ENCODE measurements at places on chromosomes 3 and 15. TPM values are rescaled to one million over a fixed set of nuclear protein-coding genes. Genes with fewer than 3 reads are reported as not detected.
A peak's percentile ranks its signal among the peaks of the same experiment; 100 is the strongest.

Gene RARRES1
- total RNA-seq, result not detected

Gene MGA
- 28.3 TPM for total RNA-seq

Gene COL6A5
- total RNA-seq, result not detected

Gene LEO1
- total RNA-seq, result 23.8 TPM

Gene NLGN1
- total RNA-seq, result not detected

Gene LMAN1L
- not detected for total RNA-seq

Gene SYNM
- total RNA-seq, result 1.3 TPM

Gene RARB
- not detected for total RNA-seq

Gene GOLGA8J
- not detected for total RNA-seq

Gene SPSB4
- total RNA-seq, result not detected

Gene ARPIN
- total RNA-seq, result not detected

Gene GPR15
- 0.25 TPM for total RNA-seq

GRCh38 chr3:196159952-196160804 lies 51.0 kb downstream of the ZDHHC19 start:
- H3K4me1 ChIP-seq, result peaks cover 11% of the 10 kb centered on the region
- no peak overlapping the region for H3K4me3 ChIP-seq
- H3K36me3 ChIP-seq, result no peaks in the 10 kb centered on the region

DNA sequence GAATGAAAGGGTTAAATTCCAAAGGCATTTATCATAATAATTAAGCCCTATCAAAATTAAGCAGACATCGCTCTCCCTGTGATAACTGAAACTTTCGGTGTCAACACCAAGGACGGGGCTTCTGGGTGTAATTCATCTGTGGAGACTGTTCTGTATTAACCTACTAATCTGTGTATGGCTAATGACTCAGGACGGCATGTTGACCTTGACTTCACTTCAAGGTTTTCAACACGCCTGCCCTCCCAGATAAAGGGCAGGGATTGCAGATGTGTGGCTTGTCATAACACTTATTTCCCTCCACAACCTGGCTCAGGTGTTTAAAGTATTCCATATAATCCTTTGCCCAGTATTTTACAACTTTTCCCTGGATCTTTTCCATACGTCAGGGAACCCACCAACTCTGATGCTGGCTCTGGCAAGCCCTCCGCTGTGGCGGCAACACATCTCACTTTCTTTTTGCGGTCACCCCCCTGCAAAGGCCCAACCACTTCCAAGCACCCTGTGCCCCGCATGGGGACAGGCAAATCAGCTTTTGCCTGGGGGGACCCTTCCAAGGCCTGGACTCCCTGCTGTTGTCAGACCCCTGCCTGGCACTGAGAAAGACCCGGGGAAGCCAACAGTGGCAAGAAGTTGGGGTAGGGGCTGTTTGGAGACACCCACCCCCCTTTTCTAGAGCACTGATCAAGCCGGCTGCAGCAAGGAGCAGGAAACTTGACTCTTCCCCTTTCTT lies 93.2 kb upstream of the MEF2A start:
- H3K4me1 ChIP-seq, result peaks cover 16% of the 10 kb centered on the region
- no peaks in the 10 kb centered on the region for H3K36me3 ChIP-seq
- H3K27me3 ChIP-seq, result no peaks in the 10 kb centered on the region
- H3K4me3 ChIP-seq, result no peak overlapping the region

GRCh38 chr3:36372534-36372935 lies 7.8 kb upstream of the STAC start:
- no peak overlapping the region for H3K4me3 ChIP-seq
- no peaks in the 10 kb centered on the region for H3K4me1 ChIP-seq
- H3K36me3 ChIP-seq, result no peaks in the 10 kb centered on the region
- H3K27ac ChIP-seq, result no peak overlapping the region
- no peak for DNase-seq

GRCh38 chr3:111861391-111861790 lies 2.3 kb downstream of the PHLDB2 start:
- H3K27ac ChIP-seq, result no peak overlapping the region
- no peaks in the 10 kb centered on the region for H3K36me3 ChIP-seq
- DNase-seq, result no peak

DNA sequence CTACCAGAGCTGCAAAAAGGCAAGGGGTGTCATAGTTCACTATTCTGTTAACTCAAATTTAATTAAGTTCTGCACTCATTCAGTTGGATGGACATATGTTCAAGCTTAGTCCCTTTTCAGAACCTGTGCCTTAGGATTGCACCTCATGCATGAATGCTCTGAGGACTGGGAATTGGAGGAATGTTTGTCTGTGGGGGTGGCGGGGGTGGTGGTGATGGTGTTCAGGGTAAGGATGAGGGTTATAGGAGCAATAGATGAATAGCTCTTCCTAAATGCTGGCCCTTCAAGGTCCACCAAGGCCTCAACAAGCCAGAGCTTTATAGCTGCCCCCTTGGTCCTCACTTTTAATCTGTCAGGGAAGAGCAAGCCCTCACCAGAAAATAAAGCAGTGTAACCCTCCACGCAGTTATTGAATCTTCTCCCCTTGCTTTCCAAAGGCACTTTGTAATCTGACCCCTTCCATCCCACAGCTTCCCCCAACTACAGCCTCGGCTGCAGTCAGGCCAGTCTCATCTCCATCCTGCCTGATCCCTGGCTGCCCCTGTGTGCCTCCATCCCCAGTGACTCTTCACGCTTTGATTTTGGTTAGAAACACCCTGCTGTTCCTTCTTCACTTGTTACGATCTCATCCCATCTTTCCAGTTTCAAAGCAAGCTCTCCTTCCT lies 221.6 kb upstream of the LMCD1 start:
- no peak for DNase-seq
- no peak overlapping the region for H3K27ac ChIP-seq
- peaks cover 2% of the 10 kb centered on the region for H3K27me3 ChIP-seq
- no peaks in the 10 kb centered on the region for H3K36me3 ChIP-seq
- no peaks in the 10 kb centered on the region for H3K4me1 ChIP-seq

GRCh38 chr3:58369876-58370275 lies 37.2 kb downstream of the PXK start:
- H3K27me3 ChIP-seq, result no peaks in the 10 kb centered on the region
- H3K4me3 ChIP-seq, result no peak overlapping the region
- no peak overlapping the region for H3K27ac ChIP-seq
- H3K4me1 ChIP-seq, result peaks cover 11% of the 10 kb centered on the region

- no peak overlapping the region for H3K27ac ChIP-seq
- DNase-seq, result no peak
- no peak overlapping the region for H3K4me3 ChIP-seq
- no peaks in the 10 kb centered on the region for H3K36me3 ChIP-seq
Observed at GRCh38 chr3:193446965-193447602, 68.5 kb upstream of the ATP13A5 start.

GRCh38 chr3:62184559-62184958 lies 188.8 kb downstream of the FEZF2 start:
- H3K4me1 ChIP-seq, result peaks cover 3% of the 10 kb centered on the region
- no peaks in the 10 kb centered on the region for H3K27me3 ChIP-seq
- H3K4me3 ChIP-seq, result no peak overlapping the region
- no peaks in the 10 kb centered on the region for H3K36me3 ChIP-seq
- no peak overlapping the region for H3K27ac ChIP-seq

DNA sequence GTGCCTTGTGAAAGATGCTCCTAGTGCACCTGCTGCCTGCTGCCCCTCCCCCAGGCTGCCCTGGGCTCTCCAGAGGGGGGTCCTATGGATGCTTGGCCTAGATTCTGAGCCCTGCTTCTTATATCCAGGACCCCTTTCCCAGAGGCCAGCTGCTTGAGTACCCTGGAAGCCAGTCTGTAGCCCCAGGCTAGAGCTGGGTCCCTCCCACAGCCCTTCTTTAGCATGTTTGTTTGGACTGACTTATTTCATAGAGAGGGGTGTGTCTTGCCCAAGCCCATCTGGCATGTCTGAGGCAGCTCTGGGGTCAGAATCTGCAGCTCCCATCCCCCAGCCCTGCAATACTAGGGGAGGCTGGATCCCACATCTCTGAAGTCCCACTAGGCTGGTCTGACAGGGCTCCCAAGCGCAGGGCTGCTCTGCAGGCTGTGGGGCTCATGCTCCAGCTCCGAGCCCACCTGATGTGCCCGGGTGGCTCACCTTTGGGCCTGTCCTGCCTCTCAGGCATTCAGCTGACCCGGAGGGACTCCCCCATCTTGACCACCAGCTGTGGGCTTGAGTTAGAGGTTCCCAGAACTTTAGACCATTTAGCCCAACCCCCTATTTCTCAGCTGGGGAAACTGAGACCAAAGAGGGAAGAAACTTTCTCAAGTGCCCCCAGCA lies 3.1 kb downstream of the CHRNB4 start:
- H3K4me1 ChIP-seq, result peaks cover 8% of the 10 kb centered on the region
- no peaks in the 10 kb centered on the region for H3K36me3 ChIP-seq
- no peak overlapping the region for H3K4me3 ChIP-seq

- no peaks in the 10 kb centered on the region for H3K4me1 ChIP-seq
- no peak for DNase-seq
- H3K27ac ChIP-seq, result no peak overlapping the region
- H3K27me3 ChIP-seq, result peaks cover 3% of the 10 kb centered on the region
- no peak overlapping the region for H3K4me3 ChIP-seq
Observed at GRCh38 chr3:68787106-68787626, 145.2 kb downstream of the TAFA4 start.

DNA sequence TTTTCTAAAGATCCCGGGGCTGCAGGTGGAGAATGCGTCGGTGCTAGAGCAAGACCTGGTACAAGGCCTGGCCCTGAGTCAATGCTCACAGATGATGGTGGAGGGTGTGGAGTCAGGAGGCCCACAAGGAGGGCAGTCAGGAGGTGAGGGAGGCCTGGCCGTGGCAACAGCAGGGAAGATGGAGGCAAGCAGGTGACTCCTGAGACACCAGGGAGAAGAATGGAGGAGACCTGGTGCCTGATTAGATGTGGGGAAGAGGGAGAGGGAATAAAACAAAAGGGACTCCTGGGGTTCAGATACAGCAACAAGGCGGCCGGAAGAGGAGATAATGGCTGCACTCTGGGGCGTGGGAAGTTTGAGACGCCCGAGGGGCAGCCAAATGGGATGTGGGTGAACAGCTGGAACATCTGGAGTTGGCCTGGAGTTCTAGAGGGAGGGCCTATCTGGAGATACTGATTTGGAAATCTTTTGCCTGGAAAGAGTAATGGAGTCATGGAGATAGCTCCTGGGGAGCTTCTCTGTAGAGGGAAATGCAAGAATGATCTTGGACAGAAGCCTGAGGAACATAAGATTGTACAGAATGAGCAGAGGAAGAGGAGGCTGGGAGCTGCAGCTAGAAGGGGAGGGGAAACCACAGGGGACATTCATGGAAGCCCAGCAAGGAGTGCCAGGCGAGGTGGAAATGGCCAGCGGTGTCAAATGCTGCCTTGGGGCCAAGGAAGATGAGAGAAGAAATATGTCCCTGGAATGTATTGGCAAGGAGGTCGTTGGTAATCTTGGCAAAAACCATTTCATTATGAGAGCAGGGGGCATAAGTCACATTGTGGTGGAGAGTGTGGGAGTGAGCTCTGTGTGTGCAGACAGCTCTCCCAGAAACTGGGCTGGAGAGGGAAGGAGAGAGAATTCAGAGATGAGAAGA lies 67.5 kb upstream of the CORO2B start:
- no peak overlapping the region for H3K4me3 ChIP-seq
- peaks cover 11% of the 10 kb centered on the region for H3K27me3 ChIP-seq
- H3K4me1 ChIP-seq, result no peaks in the 10 kb centered on the region
- no peak overlapping the region for H3K27ac ChIP-seq
- no peak for DNase-seq

- no peak overlapping the region for H3K27ac ChIP-seq
- H3K36me3 ChIP-seq, result no peaks in the 10 kb centered on the region
- H3K4me1 ChIP-seq, result peaks cover 9% of the 10 kb centered on the region
- H3K27me3 ChIP-seq, result no peaks in the 10 kb centered on the region
Observed at GRCh38 chr3:31404871-31405270, 127.9 kb upstream of the STT3B start.

- H3K4me1 ChIP-seq, result peaks cover 85% of the 10 kb centered on the region
- H3K4me3 ChIP-seq, result no peak overlapping the region
- H3K27ac ChIP-seq, result peak overlapping the region; percentile 89
- H3K36me3 ChIP-seq, result peaks cover 64% of the 10 kb centered on the region
Observed at GRCh38 chr15:92920595-92921161, 20.6 kb downstream of the CHD2 start.

GRCh38 chr3:107604057-107604822 lies 81.5 kb downstream of the BBX start:
- no peak overlapping the region for H3K4me3 ChIP-seq
- DNase-seq, result peak; percentile 11
- no peak overlapping the region for H3K27ac ChIP-seq
- H3K4me1 ChIP-seq, result peaks cover 36% of the 10 kb centered on the region

GRCh38 chr3:190996181-190996775 lies 133.8 kb upstream of the GMNC start:
- no peaks in the 10 kb centered on the region for H3K36me3 ChIP-seq
- H3K4me3 ChIP-seq, result no peak overlapping the region
- no peak overlapping the region for H3K27ac ChIP-seq
- DNase-seq, result no peak
- H3K27me3 ChIP-seq, result no peaks in the 10 kb centered on the region
- no peaks in the 10 kb centered on the region for H3K4me1 ChIP-seq

GRCh38 chr3:119333773-119334509 lies 39.8 kb downstream of the ARHGAP31 start:
- H3K36me3 ChIP-seq, result peaks cover 7% of the 10 kb centered on the region
- no peak overlapping the region for H3K27ac ChIP-seq
- peaks cover 6% of the 10 kb centered on the region for H3K4me1 ChIP-seq
- H3K27me3 ChIP-seq, result no peaks in the 10 kb centered on the region

DNA sequence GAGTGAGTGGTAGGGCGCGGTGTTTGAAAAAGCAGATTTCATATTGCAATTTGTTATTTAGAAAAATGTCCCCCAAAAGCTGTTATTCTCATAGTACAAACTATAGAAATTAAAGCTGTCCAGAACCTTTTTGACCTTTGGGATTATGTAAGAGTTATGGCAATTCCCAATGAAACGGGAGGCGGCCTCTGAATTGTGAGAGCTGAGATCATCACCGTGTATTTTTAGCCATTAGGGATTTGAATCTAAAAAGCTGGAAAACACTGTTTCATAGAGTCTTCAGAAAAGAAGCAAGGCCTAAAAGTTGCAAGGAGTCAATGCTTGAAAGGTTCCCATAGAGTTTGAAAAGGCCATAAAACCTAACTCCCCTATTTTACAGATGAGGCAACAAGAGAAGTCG lies 38.6 kb upstream of the SLC25A26 start:
- no peak overlapping the region for H3K27ac ChIP-seq
- H3K36me3 ChIP-seq, result no peaks in the 10 kb centered on the region
- no peak overlapping the region for H3K4me3 ChIP-seq
- no peak for DNase-seq
- H3K27me3 ChIP-seq, result no peaks in the 10 kb centered on the region

GRCh38 chr3:110123946-110124345 lies 786.6 kb upstream of the DPPA4 start:
- H3K36me3 ChIP-seq, result no peaks in the 10 kb centered on the region
- no peak overlapping the region for H3K4me3 ChIP-seq
- H3K27me3 ChIP-seq, result no peaks in the 10 kb centered on the region
- no peak for DNase-seq
- H3K27ac ChIP-seq, result no peak overlapping the region

GRCh38 chr15:81071120-81071519 lies 63.0 kb upstream of the CFAP161 start:
- no peaks in the 10 kb centered on the region for H3K4me1 ChIP-seq
- no peak for DNase-seq
- no peaks in the 10 kb centered on the region for H3K36me3 ChIP-seq
- no peak overlapping the region for H3K4me3 ChIP-seq
- peaks cover 2% of the 10 kb centered on the region for H3K27me3 ChIP-seq

GRCh38 chr3:167287308-167287707 lies 92.8 kb downstream of the ZBBX start:
- no peak for DNase-seq
- H3K36me3 ChIP-seq, result no peaks in the 10 kb centered on the region
- H3K4me3 ChIP-seq, result no peak overlapping the region
- H3K27ac ChIP-seq, result no peak overlapping the region
- H3K27me3 ChIP-seq, result peaks cover 3% of the 10 kb centered on the region
- no peaks in the 10 kb centered on the region for H3K4me1 ChIP-seq
